ENCODE measurements at places on chromosomes 5 and 9.

GRCh38 chr5:404666-405241, 38.2 kb upstream of the EXOC3 start:
- DNase-seq: no peak

GRCh38 chr5:117788596-117788995, 1199.8 kb downstream of the DTWD2 start:
- no peak for DNase-seq

- DNase-seq: no peak
These were observed 223.0 kb downstream of the AUH start for GRCh38 chr9:91138760-91139159.

DNA sequence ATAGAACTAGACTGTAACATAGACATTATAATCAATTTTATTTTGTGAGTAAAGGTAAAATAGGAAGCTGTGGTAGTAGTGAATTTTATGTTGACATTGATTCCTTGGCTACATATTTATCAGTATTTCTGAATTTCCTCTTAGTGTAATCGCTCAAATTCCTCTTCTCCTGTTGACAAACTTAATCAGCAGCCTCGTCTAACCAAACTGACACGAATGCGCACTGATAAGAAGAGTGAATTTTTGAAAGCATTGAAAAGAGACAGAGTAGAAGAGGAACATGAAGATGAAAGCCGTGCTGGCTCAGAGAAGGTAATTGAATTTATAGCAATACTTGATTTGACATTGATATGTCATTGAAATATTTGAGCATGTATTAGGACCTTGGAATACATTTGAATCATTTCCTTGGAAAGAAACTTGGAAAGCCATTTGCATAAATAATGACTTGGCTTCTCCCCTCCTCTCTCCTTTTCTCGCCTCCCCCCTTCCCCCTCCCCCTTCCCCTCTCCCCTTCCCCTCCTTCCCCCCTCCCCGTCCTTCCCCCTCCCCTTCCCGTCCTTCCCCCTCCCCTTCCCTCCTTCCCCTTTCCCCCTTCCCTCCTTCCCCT, 75.5 kb downstream of the GPBP1 start:
- DNase-seq: no peak

DNA sequence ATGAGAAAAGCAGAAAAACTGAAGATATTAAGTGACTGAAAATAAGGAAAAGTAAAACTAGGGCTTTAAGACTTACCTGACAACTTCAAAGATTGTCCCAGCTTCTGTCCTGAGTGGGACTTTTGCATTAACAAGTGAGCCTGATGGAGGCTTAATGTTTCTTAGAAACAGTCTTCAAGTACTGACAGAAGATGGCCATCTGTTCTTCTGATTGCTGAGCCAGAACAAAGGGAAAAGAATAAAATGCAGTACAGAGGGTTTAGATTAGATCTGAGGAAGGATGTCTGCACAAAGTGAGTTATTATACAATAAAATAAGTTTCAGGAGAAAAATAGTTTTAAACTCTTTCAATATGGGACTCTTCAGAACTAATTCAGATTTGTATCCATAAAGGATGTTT, 500.7 kb downstream of the CETN3 start:
- DNase-seq: no peak

- no peak for DNase-seq
These were observed 464.5 kb downstream of the RASEF start for GRCh38 chr9:82598241-82599039.
